H7 (cell line): ENCODE measurements at places on chromosomes 16 and 17. TPM values are rescaled to one million over a fixed set of nuclear protein-coding genes. Genes with fewer than 3 reads are reported as not detected.
A peak's percentile ranks its signal among the peaks of the same experiment; 100 is the strongest.

DNA sequence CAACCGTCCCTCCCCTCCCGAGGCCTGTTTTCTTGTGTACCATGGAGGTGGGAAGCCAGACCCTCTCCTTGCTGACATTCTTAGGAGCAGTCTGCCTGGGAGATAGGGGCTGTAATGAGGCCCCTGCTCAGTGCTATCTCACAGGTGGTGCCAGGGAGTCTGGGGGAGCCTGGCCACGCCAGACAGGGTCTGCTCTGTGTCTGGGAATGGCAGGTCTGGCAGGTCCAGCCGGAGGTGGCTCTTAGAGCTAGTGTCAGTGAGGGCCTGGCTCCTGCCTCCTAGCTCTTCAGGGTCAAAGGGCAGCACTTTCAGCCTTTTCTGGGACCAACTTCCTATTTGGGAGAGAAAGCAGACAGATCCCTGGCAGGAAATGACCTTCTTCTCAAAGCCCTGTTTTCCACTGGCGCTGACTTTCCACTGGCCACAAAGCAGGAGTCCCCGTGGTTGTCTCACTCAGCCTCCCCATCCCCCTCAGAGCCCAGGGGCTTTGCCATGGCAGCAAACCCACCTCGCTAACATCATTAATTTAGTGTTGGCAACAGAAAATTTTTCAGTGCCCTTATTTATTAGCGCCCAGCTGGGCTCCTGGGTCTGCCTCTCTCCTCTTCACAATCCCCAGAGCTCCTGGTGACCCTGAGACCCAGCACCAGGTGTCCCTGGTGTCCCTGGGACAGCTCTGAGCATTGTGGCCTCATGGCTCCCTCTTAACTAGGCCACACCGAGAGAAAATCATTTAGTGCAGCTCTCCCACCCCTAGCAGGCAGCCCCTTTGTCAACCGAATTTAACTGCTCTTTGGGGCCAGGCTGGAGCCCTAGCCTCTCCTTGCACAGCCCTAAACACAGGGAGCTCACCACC lies 24.0 kb upstream of the DOK4 start:
- peak; percentile 41 for DNase-seq

DNA sequence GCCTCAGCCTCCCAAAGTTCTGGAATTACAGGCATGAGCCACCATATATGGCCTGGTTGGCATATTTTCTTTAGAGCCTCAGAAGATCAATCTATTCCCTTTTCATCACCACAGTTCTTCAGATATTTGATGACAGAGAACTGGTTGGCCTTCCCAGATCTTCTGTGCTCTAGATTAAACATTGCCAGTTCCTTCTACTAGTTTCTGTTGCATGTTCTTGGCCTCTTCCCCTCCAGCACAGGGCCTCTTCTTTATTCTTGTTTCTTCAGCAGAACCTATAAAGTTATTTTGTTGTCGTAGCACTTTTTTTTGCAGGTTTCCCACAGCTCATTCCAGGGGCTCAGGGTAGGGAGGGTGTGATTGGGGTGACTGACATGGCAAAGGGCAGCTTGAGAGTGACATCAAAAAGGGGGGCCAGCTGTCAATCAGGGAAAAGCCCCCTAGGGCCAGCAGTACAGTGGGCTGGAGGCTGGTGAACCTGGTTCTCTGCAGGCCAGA lies 9.3 kb downstream of the CHD9 start:
- DNase-seq = no peak

The SLFN14 gene
- not detected in 2 replicates for total RNA-seq

DNA sequence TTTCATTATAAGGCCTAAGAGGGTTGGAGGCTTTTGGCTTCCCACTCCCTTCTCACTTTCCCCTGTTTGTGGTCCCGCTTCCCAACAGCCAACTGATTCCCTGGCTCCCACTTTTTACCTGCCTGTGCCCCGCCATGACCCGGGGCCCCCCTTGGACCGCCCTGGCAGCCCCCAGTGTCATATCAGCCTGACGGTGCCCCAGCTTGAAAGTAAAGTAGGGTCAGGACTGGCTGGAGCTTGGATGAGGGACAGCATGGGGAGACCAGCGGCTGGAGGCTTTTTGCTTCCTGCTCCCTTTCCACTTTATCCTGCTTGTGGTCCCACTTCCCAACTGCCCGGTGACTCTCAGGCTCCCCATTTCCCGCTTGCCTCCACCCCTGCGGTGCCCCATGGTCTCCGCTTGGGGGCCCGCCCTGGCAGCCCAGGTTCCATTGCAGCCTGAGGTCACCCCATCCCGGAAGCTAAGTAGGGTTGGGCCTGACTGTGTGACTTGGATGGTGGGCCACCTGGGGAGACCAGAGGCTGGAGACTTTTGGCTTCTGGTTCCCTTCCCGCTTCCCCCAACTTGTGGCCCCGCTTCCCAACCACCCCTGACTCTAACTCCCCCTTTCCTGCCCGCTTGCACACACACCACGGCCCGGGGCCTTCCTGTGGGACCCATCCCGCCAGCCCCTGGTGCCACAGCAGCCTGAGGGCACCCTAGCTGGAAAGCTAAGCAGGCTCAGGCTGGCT lies 2274.7 kb downstream of the TP53TG3F start:
- peak; percentile 31 for DNase-seq

The HSPB9 gene
- total RNA-seq = 0.10 and 0.22 TPM in 2 replicates

DNA sequence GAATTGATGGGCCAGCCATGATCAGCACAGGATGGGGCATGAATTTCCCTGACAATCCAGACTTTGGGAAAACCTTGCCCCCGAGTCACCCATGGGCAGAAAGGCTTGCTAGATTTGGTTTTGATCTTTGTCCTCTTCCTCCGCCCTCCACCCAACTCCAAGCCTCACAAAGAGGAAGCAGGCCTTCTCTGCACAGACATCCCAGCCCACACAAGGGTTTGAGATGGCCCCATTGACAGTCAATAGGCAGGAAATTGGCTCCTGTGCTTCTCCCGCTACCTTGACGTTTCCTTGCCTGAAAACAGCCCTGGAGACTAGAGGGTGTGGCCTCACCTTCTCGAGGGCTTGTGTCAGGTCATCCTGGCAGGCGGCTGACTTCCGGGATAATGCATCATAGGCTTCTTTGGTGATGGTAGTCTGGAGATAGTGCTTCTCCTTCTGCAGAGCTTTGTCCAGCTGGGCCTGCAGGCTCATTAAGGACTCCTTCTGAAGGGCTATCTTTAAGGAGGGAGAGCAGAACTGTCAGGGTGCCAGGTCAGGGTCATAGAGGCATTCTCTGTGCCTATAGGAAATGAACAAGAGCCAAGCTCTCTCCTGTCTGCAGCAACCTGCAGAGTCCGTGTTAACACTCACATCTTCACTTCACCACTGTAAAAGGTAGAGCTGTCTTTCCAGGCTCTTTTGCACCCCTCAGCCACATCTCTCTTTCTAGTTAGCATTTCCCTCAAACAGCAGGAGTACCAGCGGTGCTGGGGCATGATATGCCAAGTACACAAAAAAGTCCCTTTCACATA lies 32.2 kb downstream of the DHX38 start:
- no peak for DNase-seq

GRCh38 chr17:44389281-44389680 lies at the start of gene ITGA2B:
Gene ITGA2B (minus strand): TSS chr17:44389649. CDS start chr17:44389473, 176 bp downstream.
- DNase-seq = no peak

DNA sequence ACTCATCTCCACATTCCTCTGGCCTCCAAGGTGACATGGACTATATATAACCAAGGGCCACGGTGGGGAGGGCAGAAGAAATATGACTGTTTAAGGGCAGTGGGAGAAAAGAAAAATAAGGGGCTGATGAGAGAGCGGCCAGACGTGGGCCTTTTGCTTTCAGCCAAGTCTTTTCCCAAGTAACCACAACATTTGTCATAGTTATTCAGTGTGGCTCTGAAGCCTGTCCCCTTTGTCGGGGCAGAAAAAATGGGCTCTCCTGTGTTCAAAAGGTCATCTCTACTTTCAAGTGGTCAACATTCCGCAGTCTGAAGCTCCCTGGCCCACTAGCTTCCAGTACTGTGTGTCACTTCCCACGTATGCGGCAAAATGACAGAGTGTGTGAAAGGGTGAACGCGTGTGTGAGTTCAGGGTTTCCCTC lies 245.4 kb downstream of the NTN1 start:
- DNase-seq = no peak
